ENCODE measurements at places on chromosomes 4 and X. TPM values are rescaled to one million over a fixed set of nuclear protein-coding genes. Genes with fewer than 3 reads are reported as not detected.

- DNase-seq = no peak
Observed at GRCh38 chr4:88010966-88011365, 3.5 kb downstream of the PKD2 start.

DNA sequence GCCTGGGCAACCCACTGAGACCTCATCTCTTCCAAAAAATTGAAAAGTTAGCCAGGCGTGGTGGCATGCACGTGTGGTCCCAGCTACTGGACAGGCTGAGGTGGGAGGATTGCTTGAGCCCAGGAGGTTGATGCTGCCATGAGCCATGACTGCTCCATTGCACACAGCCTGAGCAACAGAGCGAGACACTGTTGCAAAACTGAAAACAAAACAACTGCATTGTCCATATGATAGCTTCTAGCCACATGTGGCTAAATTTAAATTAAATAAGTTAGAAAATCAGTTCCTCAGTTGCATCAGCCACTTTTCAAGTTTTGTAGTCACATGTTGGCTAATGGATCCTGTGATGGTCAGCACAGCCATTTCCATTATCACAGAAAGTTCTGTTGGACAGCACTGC lies 67.9 kb downstream of the GAB1 start:
- no peak for DNase-seq

TMEM35A gene
- 8.0 TPM for total RNA-seq

DNA sequence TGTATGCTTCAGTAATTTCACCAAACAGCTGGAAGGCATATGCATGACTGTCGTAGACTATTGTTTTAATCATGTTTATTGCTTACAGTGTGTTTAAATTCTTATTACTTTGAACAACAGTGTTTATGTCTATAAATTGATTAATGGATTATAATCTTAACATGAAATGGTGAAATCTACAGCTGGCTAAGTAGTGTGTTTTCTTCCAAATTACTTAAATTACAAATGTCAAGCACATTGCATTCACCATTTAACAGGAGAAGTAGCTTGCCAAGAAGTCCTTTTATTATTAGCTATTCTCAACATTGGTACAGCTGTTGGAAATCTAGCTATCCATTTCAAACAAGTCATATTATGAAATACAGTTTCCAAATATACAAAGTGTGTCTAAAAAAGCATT lies 849.3 kb upstream of the PCDH10 start:
- no peak for DNase-seq

DNA sequence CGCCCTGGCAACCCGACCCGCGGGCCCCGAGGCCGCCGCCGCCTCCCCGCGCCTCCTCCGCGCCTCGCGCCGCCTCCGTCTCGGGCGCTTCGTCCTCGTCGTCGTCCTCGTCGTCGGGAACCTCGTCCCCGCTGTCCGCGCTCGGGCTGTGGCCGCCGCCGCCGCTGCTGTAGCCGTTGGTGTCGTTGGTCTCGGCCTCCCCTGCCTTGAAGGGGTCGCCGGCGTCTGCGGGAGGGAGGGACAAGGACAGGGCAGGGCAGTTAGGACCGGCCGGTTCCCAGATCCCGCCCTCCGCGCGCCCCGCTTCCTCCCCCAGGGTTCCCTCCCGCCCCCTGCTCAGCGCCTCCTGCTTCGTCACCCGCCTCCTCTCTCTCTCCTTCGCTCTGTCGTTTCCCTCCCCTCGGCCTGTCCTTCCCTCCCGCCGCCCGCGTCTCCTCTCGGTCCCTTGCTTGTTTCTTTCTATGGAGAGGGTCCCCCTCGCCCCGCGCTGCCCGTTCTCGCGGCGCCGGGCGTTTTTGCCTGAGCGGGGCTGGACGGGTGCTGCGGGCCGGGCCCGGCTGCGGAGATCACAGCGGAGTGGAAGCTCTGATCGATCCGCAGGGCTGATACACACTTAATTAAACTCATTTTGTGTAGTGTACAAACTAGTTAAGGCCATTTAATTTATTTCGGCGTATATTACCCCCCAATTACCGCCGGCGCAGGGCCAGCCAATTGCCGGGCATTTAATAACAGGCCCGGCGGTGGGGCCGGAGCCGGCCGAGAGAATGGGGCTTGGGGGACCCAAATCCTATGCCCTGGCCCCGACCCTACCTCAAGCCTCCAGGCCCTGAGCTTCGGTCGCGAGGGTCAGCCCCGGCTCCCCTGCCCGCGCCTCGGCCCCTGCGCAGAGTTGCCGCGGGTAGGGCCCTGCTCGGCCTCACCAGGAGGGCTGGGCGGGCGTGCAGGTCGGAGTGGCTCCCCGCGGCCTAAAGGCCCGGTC lies 2.4 kb downstream of the NKX1-1 start:
- no peak for DNase-seq

MGARP gene
- 1.1 TPM for total RNA-seq

- no peak for DNase-seq
Observed at GRCh38 chr4:89674876-89675459, 162.0 kb downstream of the SNCA start.

DNA sequence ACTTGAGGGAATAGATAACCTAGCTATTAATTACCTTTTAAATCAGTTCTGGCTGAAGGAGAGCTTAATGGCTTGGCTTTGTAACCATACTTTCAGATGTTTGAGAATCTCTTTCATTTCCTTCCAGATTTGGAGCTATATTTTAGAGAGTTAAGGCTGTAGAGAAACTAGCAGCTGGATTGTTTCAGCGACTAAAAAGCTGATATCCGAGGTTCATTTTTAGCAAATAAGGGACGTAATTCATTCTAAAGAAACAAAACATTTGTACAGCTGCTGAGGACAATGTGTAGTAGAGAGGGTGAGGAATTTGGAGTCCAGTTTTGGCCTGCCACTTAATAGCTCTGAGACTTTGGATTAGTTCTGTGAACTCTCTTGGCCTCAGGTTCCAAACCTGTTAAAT lies 12.2 kb downstream of the OSTC start:
- no peak for DNase-seq

DNA sequence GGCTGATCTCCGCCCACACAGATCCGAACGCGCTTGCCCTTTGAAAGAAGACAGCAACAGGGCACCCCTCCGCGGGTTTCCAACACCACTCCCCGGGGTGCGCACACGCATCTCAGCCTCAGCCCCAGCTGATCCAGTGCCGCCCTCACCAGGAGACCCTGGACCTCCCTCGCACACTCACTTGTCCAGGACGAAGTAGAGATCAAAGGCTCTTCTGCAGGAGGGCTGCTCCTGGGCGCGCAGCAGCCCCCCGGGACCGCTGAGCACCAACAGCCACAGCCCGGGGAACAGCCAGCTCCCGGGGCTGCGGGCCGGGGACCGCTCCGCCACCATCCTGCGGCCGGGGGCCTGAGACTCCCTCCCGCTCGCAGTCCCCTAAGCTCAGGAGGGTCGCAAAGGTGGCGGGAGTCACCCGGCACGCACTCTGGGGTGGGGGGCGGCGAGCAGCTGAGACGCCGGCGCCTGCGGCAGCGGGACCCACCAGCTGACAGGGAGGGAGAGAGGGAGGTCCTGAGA lies 743 bp downstream of the ANTXR2 start:
- no peak for DNase-seq

DNA sequence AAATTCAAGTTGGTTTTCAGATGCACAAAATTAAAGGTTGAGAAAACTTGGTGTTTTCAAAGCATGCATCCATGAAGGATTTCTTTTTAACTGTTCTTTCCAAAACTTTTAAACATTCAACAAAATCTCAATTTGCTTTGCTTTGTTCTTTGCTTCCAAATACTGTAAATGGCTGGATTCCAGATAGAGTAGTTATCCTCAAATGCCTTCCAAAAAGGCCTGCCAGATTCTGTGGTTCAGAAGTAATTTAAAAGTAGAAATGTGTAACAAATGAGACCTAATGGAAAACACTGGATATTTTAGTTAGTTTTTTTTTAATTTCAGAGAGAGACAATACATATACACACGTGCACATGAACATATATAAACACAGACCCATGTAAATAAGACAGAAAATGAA lies 97.3 kb downstream of the NR3C2 start:
- DNase-seq = no peak

TBC1D8B gene
- 44.0 TPM for total RNA-seq

- DNase-seq = no peak
Observed at GRCh38 chr4:53228036-53228435, 137.8 kb downstream of the SCFD2 start.

Measured in urinary bladder (tissue), 4 donors.